ENCODE measurements at places on chromosomes 7 and 10.

GRCh38 chr7:98831641-98832221 is 38.1 kb downstream of the TMEM130 start:
- peak; percentile 56 for DNase-seq

GRCh38 chr10:79111846-79112614 is 43.3 kb downstream of the ZMIZ1 start:
- no peak for DNase-seq

DNA sequence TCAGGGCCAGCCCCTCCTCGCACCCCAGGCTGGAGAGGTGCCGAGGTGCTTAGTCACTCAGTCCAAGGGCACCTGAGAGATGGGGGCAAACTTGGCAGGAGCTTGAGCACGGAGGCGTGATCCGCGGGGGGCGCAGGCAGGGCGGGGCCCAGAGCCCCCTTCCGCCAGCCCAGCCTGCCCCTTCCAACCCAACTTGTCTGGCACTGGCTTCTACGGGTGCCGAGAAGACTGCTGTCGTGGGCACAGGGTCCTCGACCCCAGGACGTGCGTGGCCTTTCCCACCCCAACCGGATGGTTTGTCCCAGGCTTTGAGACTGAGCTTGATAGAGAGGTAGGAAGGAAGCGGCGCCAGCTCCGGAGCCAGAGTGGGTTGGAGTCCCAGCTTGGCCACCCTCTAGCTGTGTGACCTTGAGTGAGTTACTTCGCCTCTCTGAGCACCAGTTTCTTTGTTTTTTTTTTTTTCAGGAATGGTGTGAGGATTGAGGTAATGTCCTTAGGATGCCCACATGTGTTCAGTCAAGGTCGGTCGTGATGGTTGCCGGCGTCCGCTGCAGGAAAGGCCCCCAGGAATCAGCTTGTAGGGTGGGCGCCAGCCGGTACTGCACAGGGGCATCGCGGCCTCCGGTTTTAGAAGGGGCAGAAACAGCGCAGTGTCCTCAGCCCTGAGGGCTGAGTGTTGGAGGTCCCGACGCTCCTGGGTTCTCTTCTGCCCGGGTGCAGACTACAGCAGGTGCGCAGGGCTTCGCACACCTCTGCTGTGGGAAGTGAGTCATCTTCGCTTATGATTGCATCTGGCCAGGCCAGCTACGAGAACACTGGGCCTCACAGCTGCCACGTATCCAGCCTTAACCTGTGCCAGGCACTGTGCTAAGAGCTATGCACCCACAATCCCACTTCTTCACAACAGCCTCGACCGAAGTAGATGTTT is 28.6 kb upstream of the VAX1 start:
- DNase-seq, result no peak

DNA sequence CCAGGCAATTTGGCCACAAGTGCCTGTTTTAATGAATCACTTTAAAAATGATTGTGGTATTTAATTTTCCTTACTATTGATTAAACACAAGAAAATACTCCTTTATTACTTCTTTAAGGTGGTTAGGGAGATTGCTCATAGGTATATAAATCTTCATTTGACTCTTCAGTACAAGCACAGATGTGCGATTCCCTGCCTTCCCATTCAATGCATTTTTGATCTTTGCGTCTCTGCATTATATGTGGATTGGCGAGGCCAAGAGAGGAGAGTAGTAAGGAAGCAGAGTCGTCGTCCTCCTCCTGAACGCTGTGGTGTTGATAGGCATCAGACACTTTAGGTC is 683.7 kb downstream of the LRMDA start:
- DNase-seq, result no peak

Data from activated naive CD8-positive, alpha-beta T cell treated with anti-CD3 and anti-CD28 coated beads, Interleukin-2, amount 50 U/mL, for 24 hours (primary cell).